ENCODE measurements at places on chromosomes 3 and 15.
A peak's percentile ranks its signal among the peaks of the same experiment; 100 is the strongest.

DNA sequence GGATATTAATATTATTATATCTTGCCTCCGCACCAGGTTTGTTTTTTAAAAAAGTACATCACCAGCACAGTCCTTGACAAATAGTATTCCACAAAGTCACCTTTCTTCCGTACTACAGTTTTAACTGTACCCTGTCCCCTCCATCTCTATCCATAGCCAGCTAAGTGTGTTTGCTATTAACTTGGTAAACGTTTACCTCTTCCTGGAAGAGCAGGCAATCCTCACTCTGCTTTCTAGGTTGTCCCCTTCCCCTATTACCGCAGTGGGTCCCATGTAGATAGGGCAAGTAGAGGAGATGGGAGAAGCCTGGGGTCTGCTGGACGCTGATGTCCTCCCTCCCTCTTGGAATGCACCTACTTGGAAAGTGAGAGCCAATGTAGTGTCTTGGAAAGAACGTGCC lies 83.9 kb upstream of the ETV5 start:
- DNase-seq: no peak

- DNase-seq: no peak
Observed at GRCh38 chr3:191165802-191166201, 33.2 kb upstream of the OSTN start.

DNA sequence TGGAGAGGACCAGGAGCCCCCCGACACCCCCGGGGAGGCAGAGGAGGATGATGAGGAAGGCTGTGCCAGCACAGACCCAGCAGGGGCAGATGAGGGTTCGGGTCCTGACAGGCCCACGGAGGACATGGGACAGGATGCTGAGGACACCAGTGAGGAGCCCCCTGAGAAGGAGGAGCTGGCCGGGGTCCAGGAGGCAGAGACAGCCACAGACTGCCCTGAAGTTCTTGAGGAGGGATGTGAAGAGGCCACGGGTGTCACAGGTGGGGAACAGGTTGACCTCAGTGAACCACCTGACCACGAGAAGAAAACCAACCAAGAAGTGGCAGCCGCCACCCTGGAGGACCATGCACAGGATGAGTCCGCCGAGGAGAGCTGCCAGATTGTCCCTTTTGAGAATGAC lies 909 bp downstream of the FGD5 start:
- DNase-seq: no peak

DNA sequence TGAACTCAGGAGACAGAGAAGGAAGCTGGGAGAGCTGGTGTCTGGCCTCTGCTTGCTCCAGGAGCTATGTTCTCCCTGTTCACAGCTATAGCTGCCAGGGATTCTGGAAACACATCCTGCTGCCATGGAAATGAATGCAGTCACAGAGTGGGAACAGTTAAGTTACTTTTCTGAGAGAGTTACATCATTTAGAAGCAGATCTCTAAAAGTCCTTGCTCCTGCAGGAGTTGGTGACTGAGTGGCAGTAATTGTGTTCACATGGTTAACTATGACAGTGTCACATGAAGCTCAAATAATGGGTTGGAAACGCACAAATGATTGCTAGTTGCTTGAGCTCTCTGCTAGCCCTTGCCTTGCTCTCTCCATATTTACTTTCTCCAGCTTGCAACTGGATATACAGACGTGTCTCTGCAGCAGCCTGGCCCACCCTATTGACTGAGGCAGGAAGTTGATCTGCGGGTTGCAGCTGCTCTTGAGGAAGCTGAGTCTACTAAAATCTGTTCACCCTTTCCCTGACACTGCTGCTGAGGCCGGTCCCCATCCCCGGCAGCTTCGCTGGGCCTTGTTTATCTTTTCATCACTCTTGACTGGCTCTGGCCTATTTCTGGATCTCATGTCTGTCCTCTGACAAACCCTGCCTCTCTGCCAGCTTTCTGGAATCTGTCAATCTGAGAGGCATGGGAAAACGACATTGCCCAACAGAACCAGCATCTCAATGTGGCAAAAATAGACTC lies 16.7 kb upstream of the ISLR start:
- peak; percentile 47 for DNase-seq

GRCh38 chr3:40035177-40035576 lies 225.8 kb downstream of the MYRIP start:
- DNase-seq: no peak

- no peak for DNase-seq
Observed at GRCh38 chr15:60740787-60741354, 261.9 kb upstream of the ICE2 start.

DNA sequence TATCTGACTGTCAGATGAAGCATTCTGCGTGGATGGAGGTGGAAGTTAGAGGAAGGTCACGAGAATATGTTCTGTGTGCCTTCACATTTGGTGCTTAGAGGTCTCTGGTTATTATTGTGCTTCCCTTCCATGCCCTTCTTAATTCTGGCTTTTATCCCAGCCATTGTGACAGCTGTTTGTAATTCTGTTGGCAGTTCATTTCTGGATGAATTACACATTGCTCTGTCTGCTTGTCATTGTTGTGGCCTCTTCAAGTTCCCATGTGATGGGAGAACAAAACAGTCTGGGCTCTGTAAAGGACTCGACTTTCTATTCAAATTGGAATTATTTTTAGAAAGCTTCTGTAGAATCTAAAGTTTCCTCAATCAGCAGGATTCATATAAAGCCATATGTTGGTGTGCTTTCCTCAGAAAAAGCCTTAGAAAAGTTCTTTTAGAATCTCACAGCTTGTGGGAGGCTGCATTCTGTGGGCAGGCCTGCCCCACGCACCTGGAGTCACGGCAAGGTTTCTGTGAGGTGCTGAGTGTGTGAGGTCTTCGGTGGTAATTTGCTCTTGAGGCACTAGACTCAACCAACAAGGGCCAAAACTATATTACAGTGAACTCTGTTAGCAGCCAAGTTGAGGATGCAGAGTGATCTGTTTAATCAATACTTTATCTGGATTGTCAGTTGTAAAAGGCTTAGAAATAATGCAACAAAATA lies 397.4 kb upstream of the AZI2 start:
- DNase-seq: no peak

DNA sequence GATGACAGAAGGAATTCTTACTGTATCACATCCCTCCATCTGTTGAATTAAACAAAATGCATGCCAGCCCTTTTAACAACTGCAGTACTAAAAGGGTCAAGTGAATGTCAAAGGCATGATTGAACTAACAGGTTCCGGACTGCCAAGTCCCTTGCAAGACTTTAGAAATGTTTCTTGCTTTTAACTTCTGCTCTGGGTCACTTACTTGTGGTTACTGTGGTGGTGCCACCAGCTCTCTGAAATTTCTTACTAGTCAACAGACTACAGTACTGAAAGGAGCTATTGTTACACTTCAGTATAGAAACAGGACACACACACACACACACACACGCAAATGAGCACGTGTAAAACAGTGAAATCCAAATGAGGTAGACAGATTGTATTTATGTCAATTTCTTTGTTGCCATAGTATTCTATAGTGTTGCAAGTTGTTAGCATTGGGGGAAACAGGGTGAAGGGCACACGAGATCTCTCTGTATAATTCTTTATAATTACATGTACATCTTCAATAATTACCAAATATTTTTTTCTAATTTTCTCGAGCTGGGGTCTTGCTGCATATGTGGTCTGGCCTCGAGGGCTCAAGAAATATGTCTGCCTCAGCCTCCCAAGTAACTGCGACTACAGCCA lies 79.9 kb upstream of the SLC25A26 start:
- no peak for DNase-seq

DNA sequence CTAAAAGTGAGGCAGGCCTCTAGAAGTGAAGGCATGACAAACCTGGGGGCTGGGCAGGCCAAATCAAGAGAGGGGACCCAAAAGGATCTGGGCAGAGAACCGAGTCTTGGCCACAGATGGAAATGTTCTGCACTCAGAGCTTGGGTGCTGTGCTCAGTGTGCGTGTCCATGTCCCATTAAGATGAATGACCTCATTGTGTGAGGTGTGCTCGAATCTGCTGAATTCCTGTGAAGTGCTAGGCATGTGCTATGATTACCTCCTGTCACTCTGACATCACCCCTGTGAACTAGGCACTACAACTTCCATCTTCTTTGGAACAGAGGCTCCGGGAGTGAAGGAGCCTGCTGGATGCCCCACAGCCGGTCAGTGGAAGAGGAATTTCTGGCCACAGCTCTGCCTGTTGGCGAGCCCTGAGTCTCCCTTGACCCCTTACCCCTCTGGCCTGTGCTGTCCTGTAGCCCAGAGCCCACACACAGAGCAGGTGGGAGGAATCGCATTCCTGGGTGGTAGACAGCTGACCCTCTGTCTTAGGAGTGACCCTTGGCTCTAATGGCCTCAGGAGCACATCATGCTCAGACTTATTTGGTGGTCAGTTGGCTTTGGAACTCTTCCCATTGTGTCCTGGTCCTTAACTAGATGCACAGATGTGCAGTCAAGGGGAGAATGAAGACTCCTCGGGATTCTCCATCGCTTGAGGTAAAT lies 67.6 kb upstream of the CTDSPL start:
- no peak for DNase-seq

DNA sequence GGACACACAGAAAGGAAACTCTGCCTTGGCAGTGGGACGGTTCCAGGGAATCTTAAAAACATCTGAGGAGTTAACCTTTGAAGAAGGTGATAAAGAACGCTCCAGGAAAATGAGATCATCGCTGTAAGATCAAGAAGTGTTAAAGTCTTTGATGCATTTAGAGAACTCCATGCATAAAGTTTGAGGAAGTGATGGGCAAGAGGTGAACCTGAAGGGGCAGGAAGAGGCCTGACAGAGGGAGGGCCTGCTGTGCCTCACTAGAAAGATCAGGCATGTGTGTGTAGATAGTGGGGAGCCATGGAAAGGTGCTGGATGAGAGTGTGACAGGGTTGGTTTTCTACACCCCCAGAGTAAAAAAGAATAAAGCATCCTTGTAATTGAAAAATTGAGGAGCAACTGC lies 889.2 kb downstream of the MCTP2 start:
- DNase-seq: no peak

GRCh38 chr3:123286308-123287023 lies 84.7 kb downstream of the SEC22A start:
- peak; percentile 81 for DNase-seq

DNA sequence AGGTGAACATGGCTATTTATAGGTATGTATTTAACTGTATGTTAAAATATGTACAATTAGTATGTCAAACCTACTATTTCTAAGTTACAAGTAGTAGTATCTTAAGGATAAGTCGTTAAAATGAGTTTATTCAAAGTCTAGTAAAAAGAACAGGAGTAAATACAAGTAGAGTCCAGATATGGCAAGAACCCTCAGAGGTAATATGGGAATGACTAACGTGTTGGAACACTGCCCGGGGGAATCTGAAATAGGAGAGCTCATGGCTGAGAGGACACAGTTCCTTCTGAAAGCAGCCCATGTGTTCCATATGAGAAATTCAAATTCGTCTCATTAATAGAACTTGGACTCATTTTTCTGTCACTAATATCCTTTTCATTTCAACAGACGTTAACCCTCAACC lies 158.8 kb downstream of the CLSTN2 start:
- no peak for DNase-seq

DNA sequence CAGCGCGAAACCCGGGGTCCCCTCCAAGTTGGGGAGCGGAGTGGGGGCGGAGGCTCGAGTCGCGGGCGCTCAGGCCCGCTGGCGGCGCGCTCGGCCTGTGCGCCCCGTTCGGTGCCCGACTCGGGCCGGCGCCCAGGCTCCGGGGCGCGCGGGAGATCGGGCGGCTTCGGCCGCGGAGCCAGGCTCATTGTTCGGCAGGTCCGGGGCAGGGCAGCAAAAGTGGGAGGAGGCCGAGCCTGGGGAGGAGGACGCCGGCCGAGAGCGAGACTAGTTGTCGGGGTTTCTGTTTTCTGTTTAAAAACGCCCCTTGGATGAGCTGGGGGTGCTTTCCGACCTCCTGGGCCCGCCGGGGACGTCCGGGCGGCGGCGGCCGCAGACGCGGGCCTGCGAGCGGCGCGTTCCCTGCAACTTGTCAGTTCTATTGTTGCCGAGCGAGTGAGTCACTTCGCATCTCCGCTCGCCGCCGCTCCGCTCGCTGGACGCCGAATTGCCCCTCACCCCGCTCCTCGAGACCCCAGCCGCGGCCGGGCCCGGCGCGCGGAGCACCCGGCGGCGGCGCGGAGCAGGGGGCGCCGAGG lies 676 bp downstream of the TCF12 start:
- peak; percentile 74 for DNase-seq

- DNase-seq: peak; percentile 57
Observed at GRCh38 chr3:13419505-13420044, 547 bp downstream of the NUP210 start.

GRCh38 chr3:194031867-194032635 lies 103.9 kb upstream of the HES1 start:
- DNase-seq: no peak

GRCh38 chr3:53223541-53223966 lies 32.3 kb downstream of the TKT start:
- no peak for DNase-seq

DNA sequence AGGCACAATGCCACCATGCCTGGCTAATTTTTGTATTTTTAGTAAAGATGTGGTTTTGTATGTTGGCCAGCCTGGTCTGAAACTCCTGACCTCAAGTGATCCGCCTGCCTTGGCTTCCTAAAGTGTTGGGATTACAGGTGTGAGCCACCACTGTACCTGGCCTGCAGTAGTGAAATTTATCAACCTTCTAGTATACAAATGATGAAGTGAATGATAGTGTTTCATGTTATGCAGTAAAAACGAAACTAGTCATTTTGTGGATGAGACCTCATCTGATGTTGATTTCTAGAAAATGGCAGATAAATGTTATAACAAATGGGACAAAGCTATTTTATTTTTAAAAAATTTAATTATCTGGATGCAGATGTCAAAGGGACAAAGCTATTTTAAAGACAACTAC lies 32.9 kb downstream of the NXPE3 start:
- DNase-seq: no peak

GRCh38 chr3:188956839-188957489 lies 214.8 kb upstream of the TPRG1 start:
- DNase-seq: no peak

GRCh38 chr15:62344806-62345539 lies 179.9 kb upstream of the C2CD4B start:
- peak; percentile 70 for DNase-seq

DNA sequence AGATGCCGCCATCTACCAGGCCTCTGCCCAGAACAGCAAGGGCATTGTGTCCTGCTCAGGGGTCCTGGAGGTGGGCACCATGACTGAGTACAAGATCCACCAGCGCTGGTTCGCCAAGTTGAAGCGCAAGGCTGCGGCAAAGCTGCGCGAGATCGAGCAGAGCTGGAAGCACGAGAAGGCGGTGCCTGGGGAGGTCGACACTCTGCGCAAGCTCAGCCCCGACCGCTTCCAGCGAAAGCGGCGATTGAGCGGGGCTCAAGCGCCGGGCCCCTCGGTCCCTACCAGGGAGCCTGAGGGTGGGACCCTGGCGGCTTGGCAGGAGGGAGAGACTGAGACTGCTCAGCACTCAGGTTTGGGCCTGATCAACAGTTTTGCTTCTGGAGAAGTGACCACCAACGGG lies 22.6 kb downstream of the ALPK3 start:
- DNase-seq: no peak
